NCI-H1417 treated with DMSO at 0.1 percent for 48 hours (cell line): ENCODE measurements at places on chromosomes 1 and 21.

- DNase-seq: no peak
Observed at GRCh38 chr21:19463966-19464365, 1060.4 kb upstream of the TMPRSS15 start.

DNA sequence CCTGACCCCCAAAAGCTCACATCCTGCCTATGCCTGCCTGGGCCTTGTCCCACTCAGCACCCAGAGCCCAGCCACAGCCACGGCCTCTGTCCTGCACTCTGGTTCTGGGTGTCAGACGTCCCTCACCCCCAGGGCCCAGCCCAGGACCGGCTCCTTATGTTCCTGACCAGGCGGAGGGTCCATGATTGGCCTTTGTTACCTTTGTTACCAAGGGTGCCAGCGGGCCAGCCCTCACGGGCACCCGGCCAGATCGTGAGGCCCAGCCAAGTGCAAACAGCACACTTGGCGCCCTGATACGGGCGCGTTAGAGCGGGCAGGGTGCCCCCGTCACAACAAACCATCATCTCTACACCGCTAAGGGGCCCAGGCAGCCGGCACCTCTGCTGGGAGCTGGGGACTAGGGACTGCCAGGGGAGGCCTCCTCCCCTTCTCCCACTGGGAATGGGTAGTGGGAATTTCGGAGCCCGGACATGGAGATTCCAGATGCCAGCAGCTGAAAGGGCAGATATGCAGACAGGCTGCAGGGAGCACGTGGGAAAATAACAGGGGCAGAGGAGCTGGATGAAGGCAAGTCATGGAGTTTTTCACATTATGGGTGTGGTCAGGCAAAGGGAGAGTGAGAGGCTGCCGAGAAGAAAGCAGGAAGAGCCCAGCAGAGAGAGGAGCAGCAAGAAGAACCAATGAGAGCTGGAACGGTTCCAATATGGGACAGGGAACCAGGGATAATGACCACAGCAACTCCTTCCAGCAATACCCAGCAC lies 22.1 kb downstream of the HSPG2 start:
- no peak for DNase-seq

- no peak for DNase-seq
Observed at GRCh38 chr1:198185759-198186158, 29.0 kb downstream of the NEK7 start.

DNA sequence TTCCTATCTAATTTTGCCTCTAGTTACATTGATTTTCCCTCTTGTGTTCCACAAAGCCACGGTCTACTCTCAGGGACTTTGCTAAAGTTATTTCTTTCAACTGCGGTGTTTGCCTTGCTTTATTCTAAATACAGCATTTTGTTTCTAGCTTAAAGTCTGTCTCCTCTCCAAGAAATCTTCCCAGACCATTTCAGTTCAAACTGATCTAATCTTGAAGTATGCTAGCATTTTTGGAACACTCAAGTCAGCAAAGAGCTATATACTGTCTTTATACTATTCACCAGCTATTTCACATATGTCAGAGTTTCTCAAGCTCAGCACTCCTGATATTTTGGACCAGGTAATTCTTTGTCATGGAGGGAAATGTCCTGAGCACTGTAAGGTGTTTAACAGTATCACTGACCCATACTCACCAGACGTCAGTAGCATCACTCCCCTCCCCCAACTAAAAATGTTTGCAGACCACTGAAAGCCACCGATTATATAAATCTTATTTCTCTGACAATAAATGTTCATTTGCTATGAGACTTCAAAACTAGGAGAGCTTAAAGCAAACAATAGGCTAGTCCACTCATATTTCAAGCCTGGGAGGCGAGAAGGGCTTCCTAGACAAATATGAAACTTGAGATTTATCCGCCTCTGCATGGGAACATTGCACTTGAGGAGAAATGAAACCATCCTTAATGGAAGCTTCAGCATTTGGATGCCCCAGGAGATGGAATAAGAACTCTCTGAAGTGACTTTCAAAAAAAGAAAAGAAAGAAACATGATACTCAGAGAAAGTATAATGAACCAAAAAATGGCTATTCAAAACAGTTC lies 81.1 kb downstream of the KIAA0319L start:
- no peak for DNase-seq

DNA sequence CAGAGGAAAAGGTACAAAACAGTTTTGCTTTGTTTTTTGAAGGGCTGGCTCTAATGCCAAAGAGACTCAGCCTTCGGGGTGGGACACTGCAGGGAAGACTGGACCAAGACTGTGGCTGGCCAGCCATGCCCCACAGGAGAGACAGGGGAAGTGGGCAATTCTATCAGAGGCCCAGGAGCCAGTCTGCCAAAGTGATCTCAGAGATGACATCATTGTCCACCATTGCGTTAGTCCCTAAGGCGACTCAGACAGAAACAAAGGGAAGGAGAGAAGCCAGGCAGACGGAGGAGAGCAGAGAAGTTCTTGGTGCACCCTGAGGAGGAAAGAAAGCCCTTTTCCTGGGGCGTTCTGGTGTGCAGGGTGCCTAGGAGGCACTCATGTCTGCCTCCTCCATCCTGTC lies 26.4 kb downstream of the OPTC start:
- no peak for DNase-seq

- DNase-seq: no peak
Observed at GRCh38 chr1:26154750-26155149, 4.1 kb upstream of the FAM110D start.

GRCh38 chr1:11903210-11903609 lies 23.0 kb downstream of the KIAA2013 start:
- DNase-seq: no peak

DNA sequence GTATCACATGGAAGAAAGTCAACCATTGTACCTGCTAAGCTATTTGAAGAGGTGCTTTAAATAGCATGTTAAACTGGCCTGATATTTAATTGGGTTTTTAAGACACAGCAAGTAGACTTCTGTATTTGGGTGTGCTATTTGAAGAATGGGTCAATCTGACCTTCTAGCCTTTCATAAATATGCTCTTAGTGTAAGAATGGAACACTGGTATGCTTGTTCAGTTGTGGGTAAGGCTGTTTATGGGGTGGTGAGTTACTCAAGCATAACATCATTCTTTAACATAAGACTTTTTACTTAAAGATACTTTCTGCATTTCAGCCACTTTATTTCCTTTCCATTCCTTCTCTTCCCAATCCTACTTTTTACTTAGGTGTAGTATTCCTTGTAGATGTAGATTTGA lies 21.4 kb downstream of the AHCYL1 start:
- DNase-seq: no peak
